ENCODE measurements at places on chromosomes 4 and X.

DNA sequence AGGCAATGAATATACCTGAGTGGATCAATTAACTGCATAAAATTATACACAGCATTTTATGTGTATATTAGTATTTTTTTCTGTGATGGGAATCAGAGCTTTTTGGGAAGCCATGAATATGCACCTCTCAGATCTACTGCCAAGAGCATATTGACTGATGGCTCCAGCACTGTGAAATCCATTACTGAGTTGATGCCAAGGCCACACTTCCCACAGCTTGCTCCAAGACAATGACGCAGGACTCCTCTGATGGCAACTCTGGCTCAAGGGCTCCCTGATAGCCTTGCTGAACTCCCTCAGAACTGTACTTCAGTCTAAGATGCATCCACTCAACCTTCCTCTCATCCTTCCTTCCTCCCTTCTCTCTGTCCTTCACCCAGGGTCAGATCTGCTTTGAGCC lies 82.7 kb downstream of the OTC start:
- DNase-seq = no peak

DNA sequence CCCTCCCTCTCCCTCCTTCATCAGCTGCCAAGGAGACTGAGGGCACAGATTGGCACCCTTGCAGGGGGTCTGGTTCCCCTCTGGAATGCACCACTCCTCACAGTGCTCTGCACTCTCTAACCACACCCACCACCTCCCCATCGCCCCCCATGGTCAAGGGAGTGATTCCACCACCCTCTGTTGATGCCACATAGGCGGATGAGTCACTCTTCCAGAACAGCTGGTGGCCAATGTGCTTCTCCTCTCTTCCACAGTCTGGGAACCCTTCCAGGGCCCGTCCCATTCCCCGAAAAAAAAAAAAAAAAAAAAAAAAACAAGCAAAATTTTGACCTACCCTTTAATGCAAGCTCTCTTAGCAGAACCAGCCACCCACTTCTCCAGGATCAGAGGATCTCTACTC lies 341.3 kb upstream of the KLF3 start:
- DNase-seq = no peak

GRCh38 chrX:123357941-123358340 lies 173.9 kb downstream of the GRIA3 start:
- peak; percentile 79 for DNase-seq

DNA sequence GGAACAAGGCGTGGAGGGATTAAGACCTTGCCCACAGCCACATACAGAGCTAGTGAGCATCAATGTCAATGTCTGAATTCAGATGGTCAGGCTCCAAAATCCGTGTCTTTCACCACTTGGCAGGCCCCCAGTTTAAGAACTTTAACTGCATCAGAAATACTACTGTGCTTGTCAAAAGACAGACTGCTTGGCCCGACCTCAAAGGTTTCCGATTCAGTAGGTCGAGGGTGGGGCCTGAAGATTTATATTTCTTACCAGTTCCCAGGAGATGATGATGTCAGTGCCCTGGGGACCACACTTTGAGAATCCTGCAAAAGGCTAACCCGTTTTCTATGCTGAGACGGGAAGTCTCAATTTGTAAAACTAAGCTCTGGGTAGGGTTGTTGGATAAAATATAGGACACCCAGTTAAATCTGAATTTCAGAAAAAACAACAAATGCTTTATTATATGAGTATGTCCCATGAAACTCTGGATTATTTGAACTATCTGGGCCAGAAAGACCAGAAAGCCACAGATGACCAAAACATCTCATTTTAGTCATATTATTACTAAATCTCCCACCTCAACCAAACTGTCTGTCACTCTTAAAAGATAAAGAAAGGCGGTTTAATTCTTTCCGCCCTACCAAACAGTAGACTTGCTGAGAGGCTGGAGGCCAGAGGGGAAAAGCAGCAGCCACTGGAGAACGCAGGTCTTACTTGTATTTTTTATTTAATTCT lies 42.7 kb downstream of the GATB start:
- no peak for DNase-seq

GRCh38 chr4:89897867-89898266 lies 3.2 kb downstream of the MMRN1 start:
- no peak for DNase-seq

DNA sequence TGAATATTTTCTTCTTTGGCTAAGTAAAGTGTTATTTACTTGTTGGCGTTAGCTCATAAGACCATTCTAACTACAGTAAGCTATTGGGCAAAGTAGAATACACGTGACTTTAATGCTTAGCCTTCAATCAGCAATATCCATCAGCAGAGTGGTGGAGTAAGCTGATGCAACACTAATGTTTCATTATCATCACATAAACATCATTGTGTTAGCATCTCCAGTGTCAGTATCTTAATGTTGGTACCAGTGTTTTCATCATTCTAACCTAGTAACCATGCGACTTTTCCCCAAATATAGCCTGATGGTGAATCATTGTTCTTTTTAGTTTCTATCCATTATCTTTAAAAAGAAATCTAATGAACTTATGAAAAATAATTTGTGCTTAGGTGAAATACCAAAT lies 48.5 kb downstream of the APOOL start:
- no peak for DNase-seq

- DNase-seq = no peak
Observed at GRCh38 chrX:123854329-123854728, 5.5 kb upstream of the XIAP start.

Data from OCI-M1 (cell line).